Hippocampal formation (tissue), 2 donors: ENCODE measurements at places on chromosomes 6 and 20.

DNA sequence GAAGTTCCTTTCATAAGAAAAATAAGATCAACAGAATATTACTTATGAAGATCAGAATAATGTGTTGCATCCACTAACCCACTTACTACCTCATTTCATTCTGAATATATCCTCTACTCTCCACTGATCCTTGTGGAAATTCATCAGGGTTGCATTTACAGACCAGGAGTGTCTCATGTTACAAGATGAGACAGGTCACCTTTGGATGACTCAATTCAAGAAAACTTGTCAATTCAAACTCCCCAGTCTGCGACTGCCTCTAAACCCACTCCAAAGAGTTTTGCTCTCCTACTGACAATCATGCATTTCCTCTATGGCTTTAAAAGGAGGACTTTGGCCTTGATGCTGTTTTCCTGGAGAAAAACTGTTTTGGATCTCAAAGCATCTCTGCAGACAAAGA, 68.4 kb downstream of the ID4 start:
- DNase-seq = no peak

DNA sequence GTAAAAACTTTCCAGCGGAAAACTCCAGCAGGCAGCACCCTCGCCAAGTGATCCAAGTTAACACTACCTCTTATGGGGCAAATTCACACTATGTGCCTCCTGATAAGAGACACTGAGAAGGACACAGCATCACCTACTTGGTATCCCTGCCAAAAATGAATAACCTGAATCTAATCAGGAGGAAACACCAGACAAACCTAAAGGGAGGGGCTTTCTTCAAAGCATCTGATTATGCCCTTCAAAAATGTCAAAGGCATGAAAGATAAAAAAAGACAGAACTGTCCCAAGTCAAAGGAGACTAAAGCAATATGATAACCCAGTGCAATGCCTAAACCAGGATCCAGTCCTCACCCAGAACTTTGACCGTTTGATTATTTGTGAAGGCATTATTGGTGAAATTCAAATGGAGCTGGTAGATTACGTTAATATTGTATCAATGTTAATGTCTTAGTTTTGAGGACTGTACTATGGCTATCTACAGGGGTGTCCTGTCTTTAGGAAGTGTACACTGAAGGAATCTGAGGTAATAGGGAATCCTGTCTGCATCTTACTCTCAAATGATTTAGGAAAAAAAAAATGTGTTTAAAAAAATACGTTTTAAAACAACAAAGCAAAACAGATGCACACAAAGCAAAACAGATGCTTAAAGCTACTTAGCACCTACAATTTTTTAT, 8.3 kb downstream of the TBC1D7 start:
- DNase-seq = no peak

DNA sequence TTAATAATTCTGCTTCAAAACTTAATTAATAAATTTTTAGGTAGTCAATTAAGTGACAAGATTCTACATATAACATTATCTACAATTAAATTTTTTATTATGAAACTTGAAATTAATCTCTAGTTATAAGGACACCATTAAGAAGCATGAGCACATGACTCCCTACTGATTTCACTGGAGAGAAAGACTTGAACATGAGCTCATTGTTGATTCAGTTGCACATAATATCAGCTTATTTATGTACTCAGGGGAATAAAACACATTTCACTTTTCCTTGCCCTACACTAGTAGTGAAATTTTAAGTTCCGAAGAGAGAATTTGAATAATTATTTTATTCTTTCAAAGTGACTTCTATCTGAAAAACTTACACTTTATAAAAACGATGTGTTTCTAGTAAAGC, 370.2 kb upstream of the EPHA7 start:
- DNase-seq = no peak

DNA sequence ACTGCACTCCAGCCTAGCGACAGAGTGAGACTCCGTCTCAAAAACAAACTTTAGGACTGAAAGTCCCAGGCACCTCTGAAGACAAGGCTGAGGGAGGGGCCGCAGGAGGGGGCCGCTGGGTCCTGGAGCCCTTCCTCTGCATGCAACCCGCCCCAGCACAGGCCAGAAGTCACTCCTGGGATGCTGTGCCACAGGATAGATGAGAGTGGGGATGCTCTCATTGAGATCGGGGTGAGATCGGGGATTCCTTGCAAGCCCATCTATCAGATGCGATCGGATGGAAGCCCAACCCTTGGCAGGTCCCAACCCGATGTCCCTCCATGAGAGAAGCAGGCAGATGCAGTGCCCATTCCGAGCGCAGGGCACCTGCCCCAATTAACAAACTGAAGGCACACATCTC, 66.5 kb downstream of the WDR27 start:
- DNase-seq = no peak

DNA sequence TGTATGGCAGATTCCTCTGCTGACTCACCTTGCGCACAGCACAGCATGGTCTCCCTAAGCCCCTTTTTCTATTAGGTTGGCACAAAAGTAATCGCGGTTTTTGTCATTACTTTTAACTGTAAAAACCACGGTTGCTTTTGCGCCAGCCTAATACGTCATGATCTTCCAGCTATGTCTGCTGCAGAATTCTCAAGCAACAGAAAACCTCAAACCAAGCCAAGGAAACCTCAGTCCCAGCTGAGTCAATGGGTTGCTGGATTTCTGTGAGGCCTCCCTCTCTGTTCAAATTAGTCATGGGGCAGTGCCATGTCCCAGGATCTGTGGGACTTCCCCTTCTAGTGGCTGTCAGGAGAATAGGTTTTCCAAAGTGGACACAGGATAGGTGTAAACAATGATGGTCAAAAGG, 15.7 kb upstream of the ENPP1 start:
- DNase-seq = no peak

DNA sequence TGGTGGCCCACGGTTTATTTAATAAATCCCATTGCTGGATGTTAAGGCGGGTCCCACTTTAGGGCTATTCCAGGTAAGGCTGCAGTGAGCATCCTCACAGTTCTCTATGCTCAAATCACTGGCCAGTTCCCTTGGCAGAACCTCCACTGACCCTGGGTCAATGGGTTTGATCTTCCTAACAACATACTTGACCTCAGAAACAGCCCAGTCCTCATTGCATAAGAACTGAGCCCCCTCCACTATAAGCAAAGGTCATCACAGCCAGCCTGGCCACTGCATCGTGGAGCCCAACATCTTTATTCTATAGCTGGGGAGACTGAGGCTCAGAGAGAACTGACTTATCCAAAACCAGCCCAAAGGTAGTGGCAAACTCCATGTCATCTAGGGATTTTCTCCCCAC, 4.3 kb upstream of the BPIFB1 start:
- DNase-seq = no peak

DNA sequence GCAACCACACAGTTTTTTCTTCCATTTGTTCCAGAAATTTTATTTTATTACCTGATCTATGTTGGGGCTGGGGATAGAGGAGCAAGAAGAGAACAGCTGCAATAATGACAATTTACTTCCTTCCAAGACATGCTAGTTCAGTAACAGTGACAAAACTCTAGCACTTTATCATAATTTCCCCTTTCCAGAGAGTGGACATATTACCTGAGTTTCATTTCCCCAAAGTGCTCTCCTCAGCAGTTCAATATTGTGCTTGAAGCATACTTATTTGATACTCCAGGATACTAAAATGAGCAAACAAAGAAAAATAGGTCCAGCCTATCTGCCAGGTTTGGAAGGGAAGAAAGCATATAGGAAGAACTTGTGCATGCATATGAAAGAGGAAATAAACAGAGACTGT, 157.7 kb downstream of the ID4 start:
- DNase-seq = no peak

DNA sequence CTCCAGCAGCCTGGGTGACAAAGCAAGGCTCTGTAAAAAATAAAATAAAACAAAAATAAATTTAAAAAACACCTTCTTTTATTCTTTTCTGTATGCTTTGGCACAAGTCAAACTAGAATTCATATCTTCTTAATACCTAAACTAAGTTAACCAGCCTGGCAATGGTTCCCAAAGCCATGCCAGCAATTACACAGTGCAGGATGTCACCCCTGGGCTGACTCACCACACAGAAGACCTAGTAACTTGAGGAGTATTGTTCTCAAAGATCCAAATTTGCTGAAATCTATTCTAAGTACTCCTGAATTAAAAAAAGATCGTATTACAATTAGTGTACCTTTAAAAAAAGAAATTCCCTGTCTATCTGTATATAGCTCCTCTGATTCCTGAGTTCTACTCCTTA, 162.7 kb upstream of the SGK1 start:
- no peak for DNase-seq
